ENCODE measurements at places on chromosomes 11 and 22. TPM values are rescaled to one million over a fixed set of nuclear protein-coding genes. Genes with fewer than 3 reads are reported as not detected.

Gene SRPRA
- 149 TPM for total RNA-seq

Gene CNIH2
- 9.3 TPM for total RNA-seq

Gene OR52N4
- total RNA-seq: not detected

Gene CABP4
- total RNA-seq: not detected

Gene MS4A1
- 0.59 TPM for total RNA-seq

Gene EFCAB6
- 0.21 TPM for total RNA-seq

Gene UBTFL1
- total RNA-seq: not detected

Gene FGF3
- not detected for total RNA-seq

Gene TIGD3
- 2.4 TPM for total RNA-seq

Gene SMIM35
- not detected for total RNA-seq

Gene MUC5AC
- 0.03 TPM for total RNA-seq

Gene UBQLNL
- total RNA-seq: 0.72 TPM

Gene RASL10A
- total RNA-seq: 2.6 TPM

Gene POTEH
- not detected for total RNA-seq

Gene PATL1
- 57.0 TPM for total RNA-seq

Gene SLC16A8
- total RNA-seq: not detected

Gene MCM5
- 122 TPM for total RNA-seq

Gene SLC17A6
- not detected for total RNA-seq

Gene UPB1
- total RNA-seq: 0.10 TPM

Gene NLRX1
- 25.2 TPM for total RNA-seq

Gene CARS1
- 120 TPM for total RNA-seq

Gene GSTT2
- total RNA-seq: 0.26 TPM

Gene TEX12
- total RNA-seq: 0.23 TPM

Gene OR10G8
- not detected for total RNA-seq

Gene APOBEC3F
- total RNA-seq: 7.7 TPM

Gene SEZ6L
- not detected for total RNA-seq

Gene TMEM25
- total RNA-seq: 6.7 TPM

Gene MS4A7
- total RNA-seq: 0.23 TPM

Gene GALNT18
- 8.6 TPM for total RNA-seq

Gene PLAAT4
- total RNA-seq: 15.2 TPM

Gene CCDC73
- not detected for total RNA-seq

Gene OR4A5
- not detected for total RNA-seq

Gene APOA4
- not detected for total RNA-seq

Gene TYR
- not detected for total RNA-seq

Gene GAB4
- total RNA-seq: not detected

All from Panc1 (cell line).